ENCODE measurements at places on chromosomes 6 and 20.

DNA sequence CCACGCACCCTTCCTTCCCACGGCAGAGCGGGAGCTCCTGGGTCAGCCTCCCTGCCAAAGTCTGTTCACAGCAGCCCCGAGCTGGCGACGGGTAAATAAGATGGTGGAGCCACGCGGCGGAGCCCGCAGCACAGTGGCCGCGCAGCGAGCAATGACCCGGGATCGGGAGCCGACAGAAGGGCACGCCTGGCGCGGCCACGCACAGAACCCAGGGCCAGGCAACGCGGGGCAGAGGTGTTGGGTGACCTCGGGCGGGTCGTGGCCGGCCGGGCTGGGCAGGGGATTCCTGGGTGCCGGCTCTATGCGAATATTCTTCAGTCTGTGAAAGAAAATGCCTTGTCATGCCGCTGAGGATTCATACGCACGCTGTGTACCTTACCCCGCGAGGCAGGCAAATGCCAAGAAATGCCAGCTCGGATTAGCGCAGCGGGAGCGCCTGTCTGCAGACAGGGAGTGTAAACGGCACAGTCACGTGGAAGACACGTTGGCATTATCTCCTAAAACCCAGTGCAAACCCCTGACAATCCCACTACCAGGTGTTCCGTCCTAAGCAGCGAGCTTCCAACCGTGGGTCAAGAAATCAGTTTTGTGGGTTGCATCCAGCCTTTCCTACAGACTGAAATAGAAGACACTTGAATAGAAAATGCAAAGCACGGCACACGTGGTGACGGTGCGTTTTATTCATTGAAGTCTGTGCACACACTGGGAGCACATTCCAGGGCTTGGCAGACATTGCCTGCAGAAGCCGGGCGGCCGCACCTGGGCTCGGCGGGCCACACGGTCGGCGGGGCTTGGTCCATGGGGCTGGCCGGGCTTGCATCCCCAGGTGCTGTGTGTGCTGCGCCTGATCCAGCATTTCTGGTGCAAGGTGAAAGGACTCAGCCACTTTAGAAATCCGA, 18.3 kb downstream of the CHRNA4 start:
- H3K27me3 ChIP-seq: peaks cover 26% of the 10 kb centered on the region
- H3K4me1 ChIP-seq: peaks cover 13% of the 10 kb centered on the region
- peaks cover 2% of the 10 kb centered on the region for H3K36me3 ChIP-seq

DNA sequence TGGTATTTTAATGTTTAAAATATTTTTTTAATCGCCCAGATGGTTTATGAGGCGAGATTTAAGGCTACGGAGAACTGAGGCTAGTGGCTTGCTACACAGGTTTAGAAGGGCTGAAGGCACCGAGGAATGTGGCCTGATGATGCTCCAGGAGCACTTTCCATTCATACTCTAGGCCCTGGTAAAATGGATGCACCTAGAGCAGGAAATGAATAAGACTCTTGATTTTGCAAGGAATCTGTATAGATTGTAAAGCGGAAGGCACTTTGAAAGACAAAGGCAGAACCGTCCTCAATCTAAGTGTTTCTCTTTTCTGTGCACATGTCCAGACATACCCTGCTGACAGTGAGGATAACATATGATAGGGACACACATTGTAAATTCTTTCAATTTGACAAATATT, 30.1 kb downstream of the POU3F2 start:
- H3K4me3 ChIP-seq: no peak overlapping the region

- H3K27me3 ChIP-seq: no peaks in the 10 kb centered on the region
- H3K4me1 ChIP-seq: no peaks in the 10 kb centered on the region
- no peak overlapping the region for H3K27ac ChIP-seq
- no peak overlapping the region for H3K4me3 ChIP-seq
- no peaks in the 10 kb centered on the region for H3K36me3 ChIP-seq
These were observed 27.9 kb upstream of the KIF6 start for GRCh38 chr6:39752835-39753724.

- DNase-seq: no peak
- H3K27me3 ChIP-seq: no peaks in the 10 kb centered on the region
- H3K4me3 ChIP-seq: no peak overlapping the region
These were observed 107.0 kb upstream of the DST start for GRCh38 chr6:56749632-56750151.

DNA sequence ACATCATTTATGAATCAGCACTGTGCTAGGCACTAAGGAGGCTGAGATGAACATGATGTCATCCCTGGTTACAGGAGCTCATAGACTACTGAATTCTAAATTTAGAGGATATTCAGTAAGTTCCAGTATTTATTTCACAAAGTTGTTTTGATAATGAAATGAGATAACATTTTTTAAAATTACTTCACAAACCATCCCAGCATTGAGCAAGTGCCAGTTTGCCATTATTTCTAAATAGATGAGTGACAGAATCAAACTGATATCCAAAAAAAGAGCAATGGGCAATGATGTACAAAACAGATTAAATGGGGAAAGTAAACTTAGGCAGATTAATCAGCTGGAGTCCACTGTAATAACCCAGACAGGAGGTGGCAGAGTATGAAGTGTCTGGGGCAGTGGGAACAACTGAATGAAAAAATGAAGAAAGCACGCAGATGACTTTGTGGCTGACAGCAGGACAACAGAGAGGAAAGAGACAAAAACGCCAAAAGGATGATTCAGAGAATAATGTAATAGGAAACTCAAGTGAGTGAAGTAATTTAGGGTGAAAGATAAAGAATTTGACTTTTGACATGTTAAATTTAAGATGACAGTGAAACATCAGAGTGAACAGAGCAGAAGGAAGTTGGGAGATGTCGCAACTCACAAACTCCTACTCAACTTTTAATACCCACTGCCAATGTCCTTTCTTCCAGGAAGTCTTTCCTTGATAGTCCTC, 70.2 kb downstream of the RCAN2 start:
- H3K36me3 ChIP-seq: peaks cover 2% of the 10 kb centered on the region
- peaks cover 17% of the 10 kb centered on the region for H3K4me1 ChIP-seq
- H3K27me3 ChIP-seq: no peaks in the 10 kb centered on the region
- H3K4me3 ChIP-seq: no peak overlapping the region
- DNase-seq: no peak
- peak overlapping the region; percentile 42 for H3K27ac ChIP-seq

DNA sequence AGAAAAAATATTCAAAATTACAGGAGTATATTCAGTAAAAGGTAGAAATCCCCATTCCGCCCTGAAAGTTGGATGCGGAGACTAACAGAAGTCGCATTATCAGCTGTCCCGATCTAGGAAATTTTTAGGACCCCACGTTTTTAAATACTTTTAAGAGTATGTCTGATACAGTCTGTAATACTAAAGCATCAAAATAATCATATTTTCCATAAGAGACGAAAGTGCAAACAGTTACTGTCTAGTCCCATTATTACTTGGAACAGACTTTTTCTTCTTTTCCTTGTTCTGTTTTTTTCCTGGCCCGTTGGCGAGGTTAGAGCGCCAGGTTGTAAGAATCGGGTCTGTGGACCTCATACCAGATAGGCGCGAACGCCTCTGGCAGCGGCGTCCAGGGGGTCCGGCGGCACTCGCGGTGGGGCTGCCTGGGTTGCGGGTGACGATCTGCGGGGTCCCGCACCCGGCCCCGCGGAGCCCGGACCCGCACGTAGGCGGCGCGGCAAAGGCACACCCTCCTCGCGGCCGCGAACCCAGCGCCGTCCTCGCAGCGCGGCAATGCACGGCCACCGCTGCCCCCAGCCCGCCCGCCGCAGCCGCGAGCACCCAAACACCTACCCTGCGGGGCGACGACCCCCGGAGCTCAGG, 460 bp downstream of the PLAGL1 start:
- peak overlapping the region; percentile 74 for H3K4me3 ChIP-seq
- H3K4me1 ChIP-seq: peaks cover 10% of the 10 kb centered on the region
- peak overlapping the region; percentile 86 for H3K27ac ChIP-seq
- no peak for DNase-seq
- peaks cover 8% of the 10 kb centered on the region for H3K27me3 ChIP-seq

DNA sequence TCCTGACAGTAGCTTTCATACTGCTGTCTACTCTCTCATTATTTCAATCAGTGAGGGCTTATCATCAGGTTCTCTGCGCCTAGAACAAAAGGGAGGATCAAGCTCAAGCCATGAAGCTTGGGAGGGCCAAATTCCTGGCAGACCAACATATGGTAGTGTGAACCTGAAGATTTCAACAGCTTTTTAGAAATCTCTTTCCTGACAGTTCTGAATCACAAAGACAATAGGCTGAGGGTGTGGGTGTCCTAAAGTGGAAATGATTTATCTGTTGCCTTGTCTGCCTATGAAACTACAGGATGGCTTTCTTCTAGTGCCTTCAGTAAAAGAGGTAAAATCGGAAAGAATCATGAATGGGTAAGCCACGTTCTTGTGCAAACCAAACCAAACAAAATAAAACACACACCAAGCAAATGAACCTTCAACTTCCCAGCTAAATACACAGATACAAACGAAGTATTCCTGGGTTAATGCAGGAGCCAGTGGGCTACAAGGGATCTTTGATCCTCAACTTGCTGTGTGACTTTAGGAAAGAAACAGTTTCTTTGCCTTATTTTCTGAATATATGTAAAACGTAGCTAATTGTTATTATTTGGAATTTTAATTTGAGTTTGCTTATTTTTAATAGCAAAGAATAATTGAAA, 2.7 kb upstream of the RHAG start:
- no peak overlapping the region for H3K27ac ChIP-seq
- H3K27me3 ChIP-seq: peaks cover 5% of the 10 kb centered on the region
- no peaks in the 10 kb centered on the region for H3K36me3 ChIP-seq
- H3K4me1 ChIP-seq: no peaks in the 10 kb centered on the region
- DNase-seq: no peak
- no peak overlapping the region for H3K4me3 ChIP-seq

DNA sequence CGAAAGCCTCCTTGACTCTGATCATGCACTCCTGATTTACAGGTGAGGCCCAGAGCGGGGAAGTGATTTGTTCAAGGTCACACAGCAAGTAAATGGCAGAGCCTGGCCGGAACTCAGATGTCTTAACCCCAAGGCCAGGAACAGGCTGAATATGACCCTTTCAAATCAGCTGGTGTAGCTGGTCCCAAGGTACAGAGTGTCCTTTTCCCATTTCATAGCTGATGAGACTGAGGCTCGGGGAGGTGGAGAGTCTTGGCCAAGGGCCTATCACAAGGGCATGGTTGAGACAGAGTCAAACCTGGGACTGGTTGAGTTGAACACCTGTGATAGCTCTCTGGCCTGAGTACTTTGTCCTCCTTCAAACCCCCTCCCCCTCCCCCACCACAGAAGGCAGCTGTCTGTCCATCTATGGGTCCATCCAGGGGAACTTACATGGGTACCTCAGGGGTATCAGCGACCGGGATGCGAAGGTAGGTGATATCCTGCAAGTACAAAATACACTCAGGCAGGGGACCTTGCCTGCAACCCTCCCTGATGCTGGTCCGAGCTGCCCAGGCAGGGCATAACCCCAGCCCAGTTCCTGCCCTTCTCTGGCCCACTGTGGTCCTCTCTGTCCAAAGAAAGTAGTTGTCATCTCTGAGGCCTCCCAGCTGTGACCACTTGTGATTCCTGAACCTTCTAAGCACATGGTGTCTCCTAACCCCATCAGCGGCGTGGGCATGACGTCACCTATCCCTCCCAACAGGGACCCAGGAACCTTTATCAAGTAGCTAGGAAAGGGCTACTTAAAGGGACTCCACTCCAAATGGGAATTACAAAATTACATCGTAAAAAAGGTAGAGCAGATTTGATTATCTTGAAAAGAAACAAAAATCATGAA, 5.6 kb downstream of the DUSP15 start:
- H3K36me3 ChIP-seq: peaks cover 2% of the 10 kb centered on the region
- H3K4me1 ChIP-seq: peaks cover 32% of the 10 kb centered on the region
- H3K27ac ChIP-seq: no peak overlapping the region

DNA sequence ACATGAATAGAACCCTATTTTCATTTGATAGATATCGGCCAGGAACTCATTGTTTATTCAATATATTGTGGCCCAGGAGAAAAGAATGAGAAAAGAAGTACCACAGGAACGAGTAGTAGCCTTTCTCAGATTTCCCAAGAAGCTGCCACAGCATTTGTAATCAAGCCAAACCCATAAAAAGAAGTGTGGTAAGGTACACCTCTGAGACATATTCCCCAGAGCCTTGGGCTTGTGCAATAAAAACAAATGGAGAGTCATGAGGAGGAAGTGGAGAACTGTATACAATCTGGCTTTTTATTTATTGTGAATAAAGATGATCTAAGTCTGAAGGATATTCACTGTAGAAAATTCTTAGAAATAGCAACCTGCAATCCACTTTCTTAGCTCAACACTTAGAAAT, 36.7 kb downstream of the KIF6 start:
- no peaks in the 10 kb centered on the region for H3K36me3 ChIP-seq
- H3K4me1 ChIP-seq: peaks cover 22% of the 10 kb centered on the region
- no peak overlapping the region for H3K4me3 ChIP-seq
- H3K27me3 ChIP-seq: no peaks in the 10 kb centered on the region
- DNase-seq: no peak

- no peak overlapping the region for H3K27ac ChIP-seq
- no peaks in the 10 kb centered on the region for H3K36me3 ChIP-seq
These were observed 12.6 kb upstream of the BNIP5 start for GRCh38 chr6:36349240-36349639.

- H3K4me3 ChIP-seq: peak overlapping the region; percentile 95
- H3K27ac ChIP-seq: peak overlapping the region; percentile 99
- no peaks in the 10 kb centered on the region for H3K27me3 ChIP-seq
- DNase-seq: no peak
- peaks cover 2% of the 10 kb centered on the region for H3K36me3 ChIP-seq
These were observed 1.1 kb downstream of the PPIL4 start for GRCh38 chr6:149544646-149545257.

GRCh38 chr6:118100717-118101116, 193.7 kb downstream of the SLC35F1 start:
- H3K27ac ChIP-seq: peak overlapping the region; percentile 17
- no peak overlapping the region for H3K4me3 ChIP-seq
- peaks cover 6% of the 10 kb centered on the region for H3K4me1 ChIP-seq
- no peaks in the 10 kb centered on the region for H3K36me3 ChIP-seq
- DNase-seq: no peak
- H3K27me3 ChIP-seq: no peaks in the 10 kb centered on the region

- H3K4me3 ChIP-seq: peak overlapping the region; percentile 57
- H3K4me1 ChIP-seq: peaks cover 46% of the 10 kb centered on the region
- H3K27ac ChIP-seq: peak overlapping the region; percentile 71
- peaks cover 5% of the 10 kb centered on the region for H3K36me3 ChIP-seq
- no peak for DNase-seq
These were observed 1.1 kb upstream of the NECAB3 start for GRCh38 chr20:33675136-33675959.

- H3K36me3 ChIP-seq: no peaks in the 10 kb centered on the region
- H3K27ac ChIP-seq: peak overlapping the region; percentile 58
These were observed 70.9 kb upstream of the PLEKHG1 start for GRCh38 chr6:150528648-150529285.

DNA sequence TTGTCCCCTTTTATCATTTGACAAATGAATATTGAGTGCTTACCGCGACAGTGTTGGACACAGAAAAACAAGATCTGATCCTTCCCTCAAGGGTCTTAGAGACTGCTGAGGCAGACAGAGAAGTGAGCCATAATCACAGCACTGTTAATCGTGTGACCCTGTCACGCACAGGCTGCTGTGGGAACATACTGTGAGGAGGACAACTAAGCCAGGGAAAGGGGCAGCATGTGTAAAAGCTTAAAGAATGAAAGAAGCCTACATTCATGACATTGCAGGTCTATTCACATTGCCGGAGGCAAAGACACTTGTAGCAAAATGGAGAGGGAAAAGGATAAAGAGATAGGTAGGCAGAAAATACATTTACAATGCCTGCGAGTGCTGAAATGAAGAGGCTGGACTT, 32.7 kb downstream of the TRDN start:
- H3K27ac ChIP-seq: no peak overlapping the region
- DNase-seq: no peak
- peaks cover 4% of the 10 kb centered on the region for H3K27me3 ChIP-seq
- no peaks in the 10 kb centered on the region for H3K4me1 ChIP-seq

- H3K4me3 ChIP-seq: no peak overlapping the region
- no peak for DNase-seq
- peaks cover 13% of the 10 kb centered on the region for H3K4me1 ChIP-seq
- no peak overlapping the region for H3K27ac ChIP-seq
- peaks cover 14% of the 10 kb centered on the region for H3K36me3 ChIP-seq
- no peaks in the 10 kb centered on the region for H3K27me3 ChIP-seq
These were observed 27.9 kb downstream of the GCLC start for GRCh38 chr6:53517021-53517420.
